Natural killer cell (primary cell): ENCODE measurements at places on chromosomes 1 and 21. TPM values are rescaled to one million over a fixed set of nuclear protein-coding genes. Genes with fewer than 3 reads are reported as not detected.

Gene KCND3
- not detected for total RNA-seq

Gene TNFRSF8
- total RNA-seq = 0.50 TPM

Gene HAX1
- total RNA-seq = 36.5 TPM

DNA sequence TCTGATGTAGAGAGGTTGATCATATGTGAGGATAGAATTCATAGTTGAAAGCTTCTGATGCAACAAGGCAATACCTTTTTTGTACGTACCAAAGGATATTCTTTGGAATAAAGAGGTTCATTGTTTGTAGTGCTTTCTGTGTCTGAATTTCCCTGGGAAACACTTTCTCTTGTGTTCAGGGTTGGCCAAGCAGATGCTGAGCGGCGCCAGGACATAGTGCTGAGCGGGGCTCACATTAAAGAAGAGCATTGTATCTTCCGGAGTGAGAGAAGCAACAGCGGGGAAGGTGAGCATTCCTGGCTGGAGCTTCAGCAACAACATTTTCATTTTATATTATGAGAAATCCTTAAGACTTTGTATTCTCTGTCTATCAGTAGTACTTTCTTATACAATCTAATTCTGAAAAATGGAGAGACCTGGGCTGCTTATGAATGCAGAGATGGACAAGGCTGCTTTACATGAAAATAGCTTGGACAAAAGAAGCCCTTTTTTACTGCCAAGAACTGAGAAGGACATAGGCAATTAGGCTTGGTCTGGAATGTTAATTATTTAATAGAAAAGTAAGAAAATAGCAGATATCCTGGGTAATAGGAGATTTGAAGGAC is 85.2 kb downstream of the KIF1B start:
- H3K4me1 ChIP-seq = no peaks in the 10 kb centered on the region
- H3K27me3 ChIP-seq = no peaks in the 10 kb centered on the region
- no peak overlapping the region for H3K4me3 ChIP-seq
- H3K27ac ChIP-seq = no peak overlapping the region
- no peak for DNase-seq

GRCh38 chr1:244304156-244304555 is 147.6 kb downstream of the ADSS2 start:
- no peak overlapping the region for H3K4me3 ChIP-seq
- DNase-seq = no peak
- H3K27ac ChIP-seq = no peak overlapping the region
- H3K27me3 ChIP-seq = no peaks in the 10 kb centered on the region
- H3K36me3 ChIP-seq = no peaks in the 10 kb centered on the region
- peaks cover 9% of the 10 kb centered on the region for H3K4me1 ChIP-seq

- no peak for DNase-seq
- H3K27ac ChIP-seq = peak overlapping the region; percentile 31
- H3K4me1 ChIP-seq = peaks cover 43% of the 10 kb centered on the region
- H3K4me3 ChIP-seq = no peak overlapping the region
- H3K27me3 ChIP-seq = no peaks in the 10 kb centered on the region
Observed at GRCh38 chr1:58884706-58885661, 101.1 kb upstream of the JUN start.

- no peaks in the 10 kb centered on the region for H3K27me3 ChIP-seq
- H3K36me3 ChIP-seq = no peaks in the 10 kb centered on the region
- H3K4me1 ChIP-seq = no peaks in the 10 kb centered on the region
- no peak overlapping the region for H3K4me3 ChIP-seq
- no peak for DNase-seq
Observed at GRCh38 chr1:83620016-83620415, 378.9 kb downstream of the TTLL7 start.

GRCh38 chr1:32341971-32342370 is 5.9 kb upstream of the MARCKSL1 start:
- no peaks in the 10 kb centered on the region for H3K27me3 ChIP-seq
- H3K4me3 ChIP-seq = no peak overlapping the region
- no peaks in the 10 kb centered on the region for H3K36me3 ChIP-seq
- no peak overlapping the region for H3K27ac ChIP-seq
- DNase-seq = no peak
- H3K4me1 ChIP-seq = peaks cover 37% of the 10 kb centered on the region
